ENCODE measurements at places on chromosomes 12 and 14. TPM values are rescaled to one million over a fixed set of nuclear protein-coding genes. Genes with fewer than 3 reads are reported as not detected.
A peak's percentile ranks its signal among the peaks of the same experiment; 100 is the strongest.

SLC25A29 gene
- 29.3 TPM for total RNA-seq

STON2 gene
- 15.6 TPM for total RNA-seq

DNA sequence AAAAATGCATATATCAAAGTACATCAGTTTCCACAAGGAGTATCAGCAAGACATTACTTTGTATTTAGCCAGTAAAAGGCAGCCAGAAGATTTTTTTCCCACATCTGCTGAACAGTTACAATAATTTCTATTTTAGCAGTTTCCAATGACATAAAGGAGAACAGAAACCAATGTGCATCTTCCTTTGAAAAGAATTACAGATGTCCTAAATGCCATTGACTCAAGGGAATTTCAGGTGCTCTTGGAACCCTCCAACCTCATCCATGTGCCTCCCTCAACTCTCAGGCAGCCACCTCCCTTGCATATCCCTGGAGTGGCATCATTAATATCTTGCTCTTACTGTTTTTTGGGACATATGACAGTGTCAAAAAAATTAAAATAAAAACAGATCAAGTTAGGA lies 62.2 kb upstream of the ST8SIA1 start:
- H3K27ac ChIP-seq: no peak overlapping the region
- no peaks in the 10 kb centered on the region for H3K27me3 ChIP-seq
- H3K4me3 ChIP-seq: no peak overlapping the region
- no peak for DNase-seq

- peaks cover 5% of the 10 kb centered on the region for H3K27me3 ChIP-seq
- no peaks in the 10 kb centered on the region for H3K4me1 ChIP-seq
- peak overlapping the region; percentile 79 for H3K27ac ChIP-seq
- H3K4me3 ChIP-seq: no peak overlapping the region
- no peak for DNase-seq
Observed at GRCh38 chr14:52350445-52350844, 36.3 kb downstream of the PTGER2 start.

DNA sequence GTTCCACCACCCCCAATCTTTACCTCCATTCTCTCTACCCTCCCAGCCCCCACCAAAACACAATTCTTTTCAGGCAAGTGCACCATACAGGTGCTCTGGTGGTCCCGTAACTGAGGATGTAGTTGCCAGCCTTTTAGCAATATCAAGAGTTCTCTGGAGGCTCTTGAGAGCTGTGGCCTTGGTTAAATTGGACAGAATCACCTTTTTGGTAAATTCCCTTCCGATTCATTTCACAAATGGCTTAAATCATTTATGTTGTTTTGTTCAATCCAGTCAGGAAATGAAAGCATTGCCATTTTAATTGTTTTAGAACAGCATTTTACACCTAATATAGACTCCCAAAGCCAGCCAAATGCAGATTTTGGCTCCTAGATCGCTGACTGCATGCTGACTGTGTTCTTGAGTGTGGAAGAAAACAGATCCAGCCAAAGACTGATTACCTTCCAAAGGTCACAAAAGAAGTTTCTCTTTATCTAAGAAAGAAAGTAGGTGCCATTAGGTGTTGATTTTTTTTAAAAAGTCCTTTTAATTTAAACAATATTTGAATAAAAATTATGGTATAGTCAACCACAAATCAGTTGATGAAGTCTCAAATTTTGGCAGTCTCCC lies 25.6 kb downstream of the CRADD start:
- no peak overlapping the region for H3K4me3 ChIP-seq
- H3K36me3 ChIP-seq: no peaks in the 10 kb centered on the region
- H3K27me3 ChIP-seq: no peaks in the 10 kb centered on the region
- DNase-seq: no peak

DNA sequence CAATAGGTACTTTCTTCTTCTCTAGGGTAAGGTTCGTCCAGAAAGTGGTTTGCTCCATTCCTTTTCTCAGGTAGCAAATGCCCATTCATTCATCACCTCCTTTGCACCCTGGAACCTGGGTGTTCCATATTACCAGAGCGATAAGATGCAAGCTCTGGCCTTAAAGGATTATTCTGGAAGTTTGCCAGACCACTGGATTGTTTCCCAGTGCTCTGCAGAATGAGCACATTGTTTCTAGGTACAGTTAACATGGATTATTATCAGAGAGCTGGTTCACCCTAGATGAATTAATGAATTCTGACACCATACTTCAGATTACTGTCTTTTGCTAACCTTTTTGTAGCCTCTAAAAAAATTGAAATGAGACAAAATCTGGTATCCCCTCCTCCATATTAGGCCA lies 170.9 kb upstream of the BMP4 start:
- H3K4me1 ChIP-seq: no peaks in the 10 kb centered on the region
- H3K27me3 ChIP-seq: no peaks in the 10 kb centered on the region
- H3K27ac ChIP-seq: no peak overlapping the region
- H3K36me3 ChIP-seq: no peaks in the 10 kb centered on the region

GRCh38 chr14:50786751-50787464 lies 44.1 kb downstream of the NIN start:
- H3K4me3 ChIP-seq: no peak overlapping the region
- no peaks in the 10 kb centered on the region for H3K27me3 ChIP-seq
- H3K36me3 ChIP-seq: peaks cover 3% of the 10 kb centered on the region
- DNase-seq: no peak
- peaks cover 5% of the 10 kb centered on the region for H3K4me1 ChIP-seq

All from sigmoid colon (tissue), 7 donors.